ENCODE measurements at places on chromosomes 2 and 18.

GRCh38 chr2:212908682-212909435 lies 242.6 kb downstream of the IKZF2 start:
- DNase-seq: no peak

GRCh38 chr18:59377613-59378337 lies 18.7 kb upstream of the LMAN1 start:
- DNase-seq: no peak

- DNase-seq: no peak
These were observed 1995.2 kb upstream of the PIK3C3 start for GRCh38 chr18:39959839-39960238.

DNA sequence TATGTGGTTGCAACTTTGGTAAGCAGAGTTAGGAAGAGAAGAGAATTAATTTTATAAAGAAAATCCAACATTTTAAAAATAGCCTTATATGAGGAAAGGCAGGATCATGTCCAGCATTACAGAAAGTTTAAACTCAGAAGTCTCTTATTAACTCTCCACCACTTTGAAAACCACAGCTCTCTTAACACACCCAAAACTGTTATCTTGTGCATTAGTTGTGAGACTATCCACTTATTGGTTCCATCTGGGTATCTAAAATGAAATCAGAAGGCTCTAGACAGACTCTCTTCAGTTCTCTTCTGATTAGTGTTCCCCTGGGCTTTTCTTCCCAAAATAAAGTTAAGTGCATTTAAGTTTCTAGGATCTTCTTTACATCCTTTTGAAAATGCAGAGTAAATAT lies 251.5 kb downstream of the TXNL1 start:
- DNase-seq: no peak

DNA sequence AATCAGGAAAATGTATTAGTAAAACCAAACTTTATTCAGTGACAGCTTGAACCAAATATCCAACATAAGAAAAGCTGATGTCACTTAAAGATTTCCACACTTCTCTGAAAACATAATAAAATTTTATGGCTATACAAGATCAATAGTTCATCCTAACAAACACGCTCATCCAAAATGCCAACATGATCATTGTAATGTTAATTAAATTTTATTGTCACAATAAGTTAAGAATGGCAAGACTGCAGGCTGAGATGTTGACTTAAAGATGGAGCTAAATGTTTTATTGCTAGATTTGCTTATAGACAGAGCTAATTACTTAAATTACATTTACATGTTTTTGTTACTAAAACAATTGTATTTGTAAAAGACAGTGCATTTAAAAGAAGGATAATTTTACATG lies 140.3 kb downstream of the ERBB4 start:
- no peak for DNase-seq

DNA sequence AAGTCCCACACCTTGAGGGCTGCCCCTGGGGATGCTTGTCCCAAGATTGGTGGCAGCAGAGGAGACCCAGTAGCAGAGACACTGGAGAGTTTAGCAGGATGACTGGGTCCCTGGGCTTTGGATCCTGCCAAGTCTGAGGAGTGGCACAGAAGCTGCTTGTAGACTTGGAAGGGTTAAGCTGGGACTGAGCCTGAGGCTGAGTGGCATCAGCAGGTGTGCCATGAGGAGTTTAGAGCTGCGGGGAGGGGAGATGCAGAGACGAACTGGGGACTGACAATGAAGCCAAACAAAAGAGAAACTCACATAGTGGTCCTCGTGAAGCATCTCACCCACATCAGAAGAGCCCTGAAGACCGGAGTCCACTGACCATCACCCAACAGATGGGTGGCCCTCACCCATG lies 329.7 kb upstream of the KLHL29 start:
- no peak for DNase-seq

DNA sequence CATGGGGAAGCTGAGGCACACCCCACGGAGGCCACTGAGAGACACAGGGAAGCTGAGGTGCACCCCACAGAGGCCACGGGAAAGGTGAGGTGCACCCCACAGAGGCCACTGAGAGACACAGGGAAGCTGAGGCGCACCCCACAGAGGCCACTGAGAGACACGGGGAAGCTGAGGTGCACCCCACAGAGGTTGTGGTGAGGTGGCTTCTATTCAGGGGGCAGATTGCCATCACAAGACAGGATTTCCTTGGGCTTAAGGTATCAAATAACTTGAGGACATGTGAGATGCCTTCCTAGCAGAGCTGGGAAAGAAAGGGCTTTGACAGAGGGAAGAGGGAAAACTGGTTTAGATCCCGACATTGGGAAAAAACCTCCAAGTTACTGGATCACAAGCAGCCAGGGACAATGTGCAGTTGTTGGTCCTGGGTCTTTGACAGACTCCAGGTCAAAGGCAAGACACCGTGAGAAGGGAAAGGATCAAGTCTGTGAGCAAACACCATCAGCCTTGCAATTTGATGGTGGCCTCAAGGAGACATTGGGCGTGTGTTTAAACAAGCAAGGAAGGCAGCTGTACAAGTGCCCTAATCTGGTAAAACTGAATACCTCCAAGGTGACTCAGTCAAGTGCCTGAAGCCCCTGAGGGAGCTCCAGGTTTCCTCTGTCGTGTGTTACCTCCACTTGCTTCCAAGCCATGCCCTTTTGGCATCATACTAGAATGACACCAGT lies 133.2 kb upstream of the EPAS1 start:
- no peak for DNase-seq

- DNase-seq: no peak
These were observed 31.5 kb downstream of the TGFBRAP1 start for GRCh38 chr2:105298017-105298416.
